Stimulated activated CD4-positive, alpha-beta T cell treated with anti-CD3 and anti-CD28 coated beads, Interleukin-1b, Interleukin-23, amount 100 ng/mL, for 1 hour (primary cell): ENCODE measurements at places on chromosomes 6 and 20.

DNA sequence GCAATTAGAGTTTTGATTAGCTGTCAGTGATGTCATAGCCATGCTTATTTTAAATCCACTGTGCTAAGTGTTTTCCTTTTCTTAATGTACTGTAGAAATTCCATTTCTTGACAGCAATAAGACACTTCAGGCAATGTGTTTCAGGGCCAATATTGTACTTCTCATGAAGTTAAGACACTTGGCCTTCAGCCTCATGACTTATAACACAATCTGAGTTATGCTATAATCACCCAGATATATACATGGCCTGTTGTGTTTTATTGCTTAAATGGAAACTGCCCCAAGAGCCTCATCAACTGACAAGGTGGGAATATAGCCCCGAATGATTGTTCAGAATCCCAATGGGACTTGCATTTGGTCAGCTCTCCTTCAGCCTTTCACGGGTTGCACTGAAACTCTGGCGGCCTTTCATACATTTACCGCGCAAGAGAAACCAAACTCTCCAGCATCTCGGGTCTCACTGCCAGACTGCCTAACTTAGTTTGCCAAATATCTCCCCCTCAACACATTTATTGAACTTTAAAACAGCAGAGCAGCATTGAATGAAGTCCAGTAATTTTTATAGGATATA lies 44.2 kb upstream of the TBX18 start:
- DNase-seq: no peak

GRCh38 chr20:25039697-25040437 lies 18.1 kb downstream of the ACSS1 start:
- no peak for DNase-seq

GRCh38 chr6:3822747-3823445 lies 26.3 kb upstream of the FAM50B start:
- DNase-seq: no peak

DNA sequence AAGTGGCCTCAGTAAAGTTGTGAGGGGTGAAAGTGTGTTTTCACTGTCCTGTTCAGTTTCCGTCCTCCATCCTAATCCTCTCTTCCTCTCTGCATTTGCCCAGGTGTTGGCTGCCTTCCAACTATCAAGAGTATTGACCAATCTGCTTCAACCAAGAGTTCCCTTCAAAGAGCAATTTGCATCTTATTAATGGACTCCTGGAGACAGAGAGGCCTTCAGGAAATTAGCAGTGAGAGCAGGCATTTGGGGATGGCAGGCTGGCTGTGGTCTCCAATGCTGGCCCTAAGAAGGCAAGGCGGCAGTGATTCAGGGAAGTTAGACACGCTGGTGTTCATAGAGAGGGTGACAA lies 77.2 kb downstream of the GPR6 start:
- DNase-seq: no peak
